Spinal cord (tissue), 10 donors: ENCODE measurements at places on chromosomes 7 and 10. TPM values are rescaled to one million over a fixed set of nuclear protein-coding genes. Genes with fewer than 3 reads are reported as not detected.

Gene HMX3
- total RNA-seq: 0.20 TPM

Gene LIPK
- total RNA-seq: not detected

Gene CLDN3
- total RNA-seq: 3.9 TPM

Gene PDZD7
- 8.4 TPM for total RNA-seq

Gene NODAL
- 2.2 TPM for total RNA-seq

Gene PRKG1
- 38.1 TPM for total RNA-seq

Gene SLC16A12
- total RNA-seq: 31.2 TPM

Gene STEAP1
- total RNA-seq: 1.7 TPM

DNA sequence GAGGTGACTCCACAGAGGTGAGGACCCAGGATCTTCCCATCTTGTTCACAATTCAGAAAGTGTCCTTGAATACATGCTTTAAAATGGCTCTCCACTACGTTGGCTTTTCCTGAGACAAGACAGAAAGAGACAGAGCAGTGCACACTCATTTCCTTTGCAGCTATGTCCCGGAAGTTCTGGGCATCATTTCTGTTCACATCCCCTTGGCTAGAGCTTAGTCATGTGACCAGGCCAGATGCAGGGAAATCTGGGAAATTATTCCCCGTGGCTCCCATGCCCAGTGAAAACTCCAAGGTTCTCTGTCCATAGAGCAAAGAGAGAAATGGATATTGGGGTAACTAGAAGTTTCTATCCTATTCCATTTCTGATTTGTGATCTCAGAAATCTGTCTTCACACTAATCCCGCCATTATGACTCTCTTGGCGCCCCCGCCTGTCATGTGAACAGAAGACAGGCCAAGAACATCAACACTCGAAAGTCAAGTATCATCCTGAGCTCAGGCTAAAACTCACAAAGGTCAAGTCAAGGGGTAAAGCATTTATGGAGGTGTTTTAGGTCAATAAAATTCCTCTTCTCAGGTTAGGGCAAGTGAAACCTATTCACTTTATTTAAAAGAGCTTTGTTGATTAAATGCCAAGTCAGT lies 251.4 kb upstream of the HABP2 start:
- no peak for DNase-seq

DNA sequence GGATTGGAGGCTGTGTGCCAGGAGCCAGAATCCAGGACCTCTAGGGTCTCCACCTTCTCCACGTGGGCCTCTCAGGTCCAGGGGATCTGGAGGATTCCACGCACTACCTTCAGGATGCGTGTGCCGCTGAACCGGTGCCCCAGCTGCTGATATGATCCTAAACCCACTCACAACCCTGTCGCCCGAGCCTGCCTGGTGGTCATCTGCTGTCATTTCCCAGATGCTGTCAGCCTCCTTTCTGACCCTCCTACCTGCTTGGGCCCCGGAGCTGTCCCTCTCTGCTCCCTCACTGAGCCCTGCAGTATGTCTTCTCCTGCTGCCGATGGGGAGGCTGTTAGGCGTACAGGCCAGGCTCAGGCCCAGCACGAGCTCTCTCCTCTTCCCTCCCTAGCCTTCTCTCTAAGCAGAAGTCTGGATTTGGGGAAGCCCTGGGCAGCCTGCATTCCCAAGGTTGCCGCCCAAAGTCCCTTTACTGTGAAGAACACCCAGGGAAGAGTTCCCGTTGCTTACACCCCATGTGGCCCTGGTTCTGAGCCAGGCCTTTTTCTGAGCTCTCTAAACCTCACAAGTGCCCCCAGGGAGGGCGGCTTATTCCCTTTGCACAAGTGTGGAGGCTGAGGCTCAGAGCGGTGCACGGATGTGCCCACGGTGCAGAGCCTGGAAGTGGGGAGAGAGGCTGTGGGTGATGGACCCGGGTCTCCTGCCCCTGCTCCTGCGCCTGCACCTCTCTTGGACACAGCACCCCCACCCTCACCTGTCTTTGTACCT lies 30.8 kb upstream of the ZNF488 start:
- no peak for DNase-seq

- DNase-seq: no peak
Observed at GRCh38 chr7:44325811-44326241, 432 bp upstream of the CAMK2B start.

DNA sequence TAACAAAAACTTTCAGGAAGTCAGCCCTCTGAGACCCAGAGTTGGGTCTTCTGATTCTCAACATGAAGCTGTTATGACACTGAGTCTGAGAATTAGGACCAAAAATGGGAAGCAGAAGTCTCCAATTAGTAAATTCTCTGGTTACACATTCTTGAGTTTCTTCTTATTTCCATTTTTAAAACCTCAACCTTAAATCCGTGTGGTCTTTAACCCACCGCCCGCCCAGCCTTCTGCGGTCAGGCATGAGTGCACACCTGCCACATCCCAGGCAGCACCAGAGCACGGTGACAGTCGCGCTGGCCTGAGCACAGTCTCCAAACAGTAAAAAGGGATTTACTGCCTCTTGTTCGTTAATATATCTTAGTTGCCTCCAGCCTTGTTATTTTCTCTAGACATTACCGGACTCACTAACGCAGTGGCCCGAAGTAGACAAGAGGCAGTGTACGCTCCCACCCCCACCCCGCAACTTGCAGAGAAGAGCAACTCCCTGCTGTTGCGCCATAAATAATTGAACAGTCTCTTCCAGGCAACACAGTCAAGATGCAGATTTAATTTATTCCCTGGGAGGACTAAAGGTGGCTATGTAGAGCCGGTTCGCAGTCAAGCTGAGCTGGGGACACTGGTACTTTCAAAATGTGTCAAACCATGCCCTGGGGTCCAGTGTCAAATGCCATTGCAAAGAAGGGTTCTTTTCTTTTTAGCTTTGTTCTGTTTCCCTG lies 147.0 kb upstream of the CELF2 start:
- no peak for DNase-seq

- no peak for DNase-seq
Observed at GRCh38 chr7:44373418-44373740, 48.0 kb upstream of the CAMK2B start.

DNA sequence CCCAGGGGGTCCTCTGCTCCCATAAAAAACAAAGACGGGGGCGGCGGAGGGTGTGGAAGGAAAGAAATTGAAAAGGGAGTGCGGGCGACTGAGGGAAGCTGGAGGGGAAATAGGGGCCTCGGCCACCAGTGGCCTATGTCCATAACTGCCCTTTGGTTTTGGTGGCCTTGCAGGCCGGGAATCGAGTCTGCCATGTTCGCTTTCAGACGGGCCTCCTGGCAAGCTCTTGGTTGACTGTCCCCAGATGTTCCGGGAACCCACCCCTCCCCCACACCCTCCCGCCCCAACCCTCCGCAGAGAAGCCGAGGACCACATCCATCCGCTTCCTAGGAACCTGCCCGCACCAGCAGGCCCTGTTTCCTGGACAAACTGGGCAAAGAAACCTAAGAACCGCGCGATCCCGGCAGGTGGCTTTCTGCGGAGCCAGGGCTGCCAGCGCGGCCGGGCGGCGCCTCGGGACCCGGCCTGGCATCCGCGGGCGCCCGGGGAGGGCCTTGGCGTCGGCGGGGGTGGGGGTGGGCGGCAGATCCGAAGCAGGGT lies 20.0 kb upstream of the GATA3 start:
- no peak for DNase-seq

- DNase-seq: no peak
Observed at GRCh38 chr10:110637558-110638053, 6.5 kb upstream of the RBM20 start.

DNA sequence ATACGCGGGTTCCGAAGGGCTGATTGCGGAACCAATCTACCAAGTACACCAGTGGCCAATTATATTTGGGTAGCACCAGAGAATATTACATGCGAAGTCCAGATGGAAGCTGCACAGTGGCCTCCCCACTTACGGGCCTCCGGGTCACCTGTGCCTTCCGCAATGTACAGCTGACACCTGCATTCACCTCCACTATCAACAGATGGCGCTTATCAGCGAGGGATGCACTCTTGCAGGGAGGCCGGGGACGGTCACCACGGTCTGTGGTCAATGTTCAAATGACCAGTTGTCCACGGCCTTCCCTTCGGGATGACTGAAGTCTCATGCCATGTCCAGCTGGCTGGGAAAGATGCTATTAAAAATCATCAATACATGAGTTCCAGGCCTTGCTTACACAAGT lies 47.6 kb downstream of the SLIT1 start:
- no peak for DNase-seq

DNA sequence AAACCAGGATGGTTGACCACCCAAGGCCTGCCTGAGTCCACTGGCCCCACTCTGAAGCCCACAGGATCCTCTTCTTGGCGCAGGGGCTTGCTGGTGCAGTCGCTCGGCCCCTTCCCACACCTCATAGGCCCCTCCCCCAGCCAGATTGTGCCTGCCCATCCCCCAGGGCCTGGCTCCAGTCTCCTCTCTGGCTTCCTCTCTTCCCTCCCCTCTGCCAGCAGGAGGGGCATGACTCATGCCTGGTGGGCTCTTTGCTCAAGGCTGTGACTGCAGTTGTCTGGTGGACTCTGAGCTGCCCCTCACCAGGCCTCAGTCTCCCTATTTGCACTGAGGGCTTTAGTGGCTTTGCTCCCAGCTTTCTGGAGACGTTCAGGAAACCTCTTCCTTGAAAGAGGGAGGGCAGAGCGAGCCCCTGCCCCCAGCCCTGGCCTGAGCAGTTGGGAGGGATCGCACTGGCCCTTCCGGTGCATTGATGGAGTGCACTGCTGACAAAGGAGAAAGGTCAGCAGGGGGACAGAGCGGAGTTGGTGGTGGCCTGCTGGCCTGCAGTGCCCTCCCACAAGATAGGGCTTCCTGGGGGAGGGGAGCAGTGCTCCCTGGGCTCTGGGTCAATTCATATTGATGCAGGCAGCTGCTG lies 60.7 kb downstream of the ZMIZ1 start:
- peak; percentile 74 for DNase-seq

DNA sequence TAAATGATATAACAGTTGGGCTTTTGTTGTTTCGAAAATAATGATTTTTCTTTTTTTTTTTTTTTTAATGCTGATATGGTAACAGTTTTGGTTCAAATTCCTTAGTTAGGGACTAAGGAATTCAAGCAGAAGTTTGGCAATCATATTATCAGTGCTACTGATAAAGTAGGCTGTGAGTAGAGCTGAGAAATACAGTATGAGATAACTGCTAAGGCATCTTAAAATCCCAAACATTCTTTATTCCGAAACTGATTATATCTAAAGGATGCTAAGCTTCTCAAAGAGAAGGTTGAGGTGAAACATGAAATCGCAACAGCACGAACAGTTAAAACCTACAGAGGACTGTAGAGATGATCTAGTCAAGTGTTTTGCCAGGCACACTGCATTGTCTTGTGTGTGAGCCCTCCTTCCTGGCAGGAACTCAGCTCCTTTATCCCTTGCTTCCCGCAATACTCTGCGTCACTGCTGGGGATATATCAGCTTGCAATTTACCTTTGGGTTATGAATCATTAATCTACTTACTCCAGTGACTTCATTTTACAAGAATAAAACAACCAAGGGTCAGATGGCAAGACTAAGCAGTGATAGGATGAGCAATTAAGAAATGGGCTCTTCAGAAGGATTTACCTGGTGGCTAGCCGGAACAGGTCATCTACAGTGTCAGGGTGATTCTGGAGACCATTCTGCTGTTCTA lies 36.7 kb downstream of the IRF5 start:
- no peak for DNase-seq

DNA sequence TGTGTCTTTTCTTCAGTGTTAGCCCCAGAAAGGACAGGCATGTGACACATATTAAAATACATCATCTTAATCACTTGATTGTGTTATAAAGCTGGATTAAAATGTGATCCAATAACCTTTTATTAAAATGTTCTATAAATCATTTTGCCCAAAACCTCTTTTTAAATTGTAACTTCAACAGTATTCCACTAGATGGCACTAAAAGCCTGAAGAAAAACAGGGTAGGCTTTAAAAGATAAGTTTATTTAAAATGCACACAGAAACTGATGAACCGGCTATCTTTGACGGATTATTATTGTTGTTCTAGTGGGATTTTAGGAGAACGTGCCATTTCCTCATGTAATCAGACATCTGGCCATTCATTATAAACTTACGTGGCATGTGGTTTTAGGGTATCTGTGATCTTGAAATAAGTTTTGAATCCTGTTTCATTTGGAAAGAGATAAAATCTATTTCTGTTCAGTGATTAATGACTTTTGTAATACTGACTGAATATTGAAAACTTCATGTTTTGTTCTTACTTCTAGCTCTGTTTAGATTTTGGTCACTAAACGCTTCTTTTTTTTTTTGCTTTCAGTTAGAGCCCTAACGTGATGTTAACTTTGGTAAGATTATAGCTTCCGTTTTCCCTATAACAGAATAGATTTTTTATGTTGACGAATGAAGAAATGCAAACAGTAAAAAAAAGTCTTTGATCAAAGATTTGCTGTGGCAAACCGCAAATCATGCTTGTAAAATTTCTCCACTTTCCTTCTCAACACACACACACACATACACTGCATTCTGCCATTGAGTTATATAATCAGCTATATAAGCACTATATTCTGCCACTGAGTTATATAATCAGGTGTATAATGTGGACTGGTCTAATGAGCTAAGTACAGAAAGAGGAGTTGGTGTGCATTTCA lies 13.6 kb downstream of the VPS50 start:
- no peak for DNase-seq

- no peak for DNase-seq
Observed at GRCh38 chr10:70954381-70955176, 66.2 kb upstream of the PCBD1 start.

DNA sequence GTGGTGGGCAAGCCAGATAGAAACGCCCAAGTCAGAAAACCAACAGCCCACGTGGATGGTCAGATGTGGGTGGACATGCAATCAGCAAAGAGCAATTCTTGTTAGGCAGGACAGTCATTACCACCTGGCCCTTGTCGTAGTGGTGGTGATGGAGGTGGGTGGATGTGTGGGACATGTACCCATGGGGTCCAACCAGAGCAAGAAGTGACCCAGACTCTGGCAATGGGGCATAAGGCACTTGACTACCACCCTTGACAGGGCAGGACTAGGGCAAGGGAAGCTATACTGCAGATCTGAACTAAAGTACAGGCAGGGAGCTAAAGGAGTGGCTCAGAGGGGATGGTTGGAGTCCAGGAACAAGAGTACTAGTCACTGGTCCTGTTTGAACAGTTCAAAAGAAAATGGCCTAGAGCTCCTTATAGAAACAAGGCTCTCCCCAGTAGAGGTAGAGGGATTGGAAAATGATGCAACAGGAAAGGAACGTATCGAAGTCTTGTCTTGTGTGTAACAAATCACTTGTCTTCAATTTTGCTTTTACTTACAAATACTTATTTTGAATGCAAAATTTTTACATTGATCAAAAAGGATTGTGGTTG lies 17.6 kb downstream of the LMOD2 start:
- no peak for DNase-seq

DNA sequence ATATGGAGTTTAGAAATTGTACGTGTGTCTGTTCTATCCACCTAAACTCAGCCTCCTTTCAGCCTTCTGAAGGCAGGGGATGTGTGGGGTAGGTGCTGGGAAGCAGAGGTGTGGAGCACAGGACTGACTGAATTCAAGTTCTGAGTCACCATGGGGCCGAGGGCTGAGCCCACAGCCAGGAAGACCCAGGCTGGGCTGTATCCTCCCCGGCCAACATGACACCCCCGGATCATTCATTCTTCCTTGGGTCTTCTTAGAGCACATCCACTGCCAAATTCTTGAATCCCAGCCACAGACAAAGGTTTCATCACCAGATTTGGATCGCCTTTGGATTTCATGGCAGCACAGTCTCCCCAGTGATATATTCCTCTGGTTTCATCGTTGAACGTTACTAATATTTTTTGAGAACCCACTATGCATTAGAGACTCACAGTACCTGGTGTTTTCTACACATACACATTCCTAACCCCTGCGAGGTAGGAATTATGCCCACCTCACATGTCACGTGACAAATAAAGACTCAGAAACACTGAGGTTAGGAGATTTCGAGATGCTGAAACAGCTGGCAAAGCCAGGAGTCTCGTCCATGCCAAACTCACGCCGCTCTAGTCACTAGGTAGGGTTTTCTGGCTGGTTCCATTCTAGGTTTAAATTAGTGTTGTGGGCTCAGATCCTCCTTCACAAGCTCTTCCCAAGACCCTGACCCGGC lies 26.9 kb downstream of the CCDC3 start:
- DNase-seq: no peak
